ENCODE measurements at places on chromosomes 1 and 21.
A peak's percentile ranks its signal among the peaks of the same experiment; 100 is the strongest.

GRCh38 chr1:159790237-159790917, 9.6 kb downstream of the DUSP23 start:
- peak; percentile 47 for DNase-seq

DNA sequence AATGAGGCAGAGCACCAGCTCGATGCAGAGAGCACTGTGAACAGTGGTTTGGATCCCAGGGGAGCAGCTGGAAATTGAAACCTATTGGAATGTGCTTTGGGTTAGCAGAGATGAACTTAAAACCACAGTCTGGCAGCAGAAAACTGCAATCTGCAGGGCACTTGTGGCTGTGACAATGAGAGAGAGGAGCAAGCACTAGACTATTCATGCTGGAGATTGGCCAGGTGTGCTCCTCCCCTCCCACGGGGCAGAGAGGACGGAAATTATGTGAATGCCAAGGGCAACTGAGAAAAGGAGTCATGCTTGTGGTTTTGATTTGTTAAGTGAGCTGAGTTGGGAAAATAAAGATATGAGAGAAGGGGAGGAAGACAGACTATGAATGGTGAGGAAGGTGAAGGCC, 38.1 kb downstream of the HSD3B2 start:
- DNase-seq = no peak

DNA sequence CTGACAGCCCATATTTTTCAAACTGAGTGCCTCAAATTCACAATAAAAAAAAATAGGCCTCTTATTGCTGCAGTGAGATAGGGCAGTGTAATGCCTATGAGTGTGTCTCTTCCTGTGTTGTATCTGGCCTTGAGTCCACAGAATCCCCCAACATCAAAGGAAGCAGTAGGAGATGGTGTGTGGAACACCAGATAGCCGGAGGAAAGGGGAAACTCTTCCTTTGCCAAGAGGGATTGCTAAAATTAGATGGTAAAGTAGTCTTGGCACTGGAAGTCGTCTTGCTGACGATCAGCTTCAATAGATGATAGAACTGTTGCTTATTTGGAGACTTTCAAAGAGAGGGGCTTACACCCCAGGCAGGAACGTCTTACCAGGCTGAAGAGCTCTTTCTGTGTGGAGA, 51.8 kb downstream of the RUNX1 start:
- DNase-seq = no peak

- DNase-seq = no peak
Measured at GRCh38 chr1:7993593-7994479, 32.3 kb downstream of the ERRFI1 start.

- peak; percentile 52 for DNase-seq
Measured at GRCh38 chr1:21614419-21615115, 54.6 kb downstream of the RAP1GAP start.

DNA sequence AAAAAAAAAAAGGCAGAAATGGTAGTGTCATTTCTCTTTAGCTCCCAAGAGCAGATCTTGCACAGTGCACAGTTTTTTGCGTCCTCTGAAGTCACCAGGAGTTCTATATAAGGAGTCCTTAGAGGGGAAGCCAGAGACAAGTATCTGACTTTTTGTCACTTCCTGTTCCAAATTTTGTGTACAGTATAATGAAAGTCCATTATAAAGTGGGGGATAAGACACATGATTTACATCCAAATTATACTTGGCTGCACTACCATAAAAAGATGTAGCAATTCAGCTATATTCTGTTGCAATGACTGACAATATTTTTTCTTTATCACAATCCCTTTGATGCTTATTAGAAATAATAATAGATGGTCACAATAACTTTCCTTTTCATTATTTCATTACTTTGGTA, 1276.9 kb upstream of the ADGRL2 start:
- DNase-seq = no peak

- DNase-seq = no peak
Measured at GRCh38 chr1:152426731-152427130, 12.7 kb upstream of the CRNN start.

- DNase-seq = no peak
Measured at GRCh38 chr1:101221945-101222429, 14.8 kb upstream of the S1PR1 start.

DNA sequence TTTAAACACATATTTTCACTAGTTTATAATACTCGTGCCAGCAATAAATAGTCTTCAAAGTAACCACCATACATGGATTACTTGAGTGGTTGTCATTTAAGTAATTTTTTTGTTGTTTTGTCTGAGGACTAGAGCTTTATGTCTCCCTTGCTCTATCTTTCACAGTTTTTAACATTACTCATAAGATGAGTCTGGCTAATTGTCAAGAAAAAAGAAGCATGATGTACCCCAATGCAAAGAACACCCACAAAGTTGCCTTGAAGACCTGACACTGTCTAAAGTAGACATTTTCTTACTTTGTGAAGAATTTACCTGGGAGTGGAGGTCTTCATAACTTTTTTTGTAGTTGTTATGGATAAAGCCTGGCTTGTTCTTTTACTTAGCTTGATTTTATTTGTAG, 210.4 kb upstream of the BRINP3 start:
- no peak for DNase-seq

- DNase-seq = no peak
Measured at GRCh38 chr1:23291706-23292105, 52.4 kb downstream of the HNRNPR start.

GRCh38 chr1:19169642-19170041, 40.4 kb downstream of the UBR4 start:
- DNase-seq = no peak

- no peak for DNase-seq
Measured at GRCh38 chr1:48841966-48842365, 65.3 kb upstream of the BEND5 start.

DNA sequence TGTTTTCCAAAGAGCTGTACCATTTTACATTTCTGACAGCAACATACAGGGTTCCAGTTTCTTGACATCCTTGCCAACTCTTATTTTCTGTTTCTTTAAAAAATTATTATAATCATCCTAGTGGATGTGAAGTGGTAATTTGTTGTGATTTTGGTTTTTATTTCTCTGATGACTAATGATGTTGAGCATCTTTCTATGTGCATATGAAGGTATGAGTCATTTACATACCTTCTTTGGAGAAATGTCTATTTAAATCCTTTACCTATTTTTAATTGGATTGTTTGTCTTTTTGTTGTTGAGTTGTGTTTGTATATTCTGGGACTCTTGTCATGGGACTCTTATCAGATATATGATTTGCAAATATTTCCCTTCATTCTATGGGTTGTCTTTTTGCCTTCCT, 20.8 kb upstream of the MPC2 start:
- DNase-seq = no peak

DNA sequence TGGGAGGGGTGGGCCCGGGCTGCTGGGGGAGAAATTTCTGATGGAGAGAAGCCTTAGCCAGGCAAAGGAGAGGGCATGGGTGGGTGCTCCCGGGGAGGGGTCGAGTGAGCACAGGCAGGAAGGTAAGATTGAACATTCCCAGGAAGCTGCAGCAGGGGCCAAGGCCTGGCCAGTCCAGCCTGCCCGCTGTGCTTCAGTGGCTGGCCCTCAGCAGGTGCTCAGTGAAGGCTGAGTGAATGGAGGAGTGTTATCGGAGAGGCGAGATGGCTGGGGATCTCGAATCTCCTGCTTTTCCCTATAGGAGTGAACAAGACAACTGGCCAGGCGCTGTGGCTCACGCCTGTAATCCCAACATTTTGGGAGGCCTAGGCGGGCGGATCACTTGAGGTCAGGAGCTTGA, 20.9 kb downstream of the SPSB1 start:
- DNase-seq = no peak

- peak; percentile 93 for DNase-seq
Measured at GRCh38 chr1:202007805-202008489, 2.4 kb upstream of the ELF3 start.

DNA sequence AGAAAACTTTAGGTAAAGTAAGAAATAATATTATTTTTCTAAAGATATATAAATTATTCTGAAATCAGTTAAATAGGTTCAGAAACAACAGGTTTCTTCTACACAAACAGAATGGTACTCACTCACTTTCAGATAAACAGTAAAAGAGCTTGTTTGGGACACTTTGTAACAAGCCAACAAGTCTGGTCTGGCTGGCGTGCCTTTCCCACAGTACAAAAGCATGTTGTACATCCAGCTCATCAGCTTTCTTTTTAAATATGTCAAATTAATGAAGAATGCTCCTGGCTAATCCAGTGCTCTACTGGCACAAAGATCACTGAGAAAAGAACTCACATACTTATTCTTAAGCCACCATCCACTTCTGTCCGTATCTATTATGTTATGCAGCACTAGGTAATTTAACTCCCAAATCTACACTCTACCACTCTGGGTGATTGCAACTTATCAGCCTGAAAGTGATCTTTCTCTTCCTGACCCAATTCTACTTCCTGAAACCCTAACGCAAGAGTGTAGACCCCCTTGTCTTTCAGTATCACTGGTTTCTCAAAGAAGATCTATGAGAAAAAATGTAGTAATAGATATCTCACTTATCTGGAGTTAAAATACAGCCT, 32.6 kb downstream of the TRIT1 start:
- DNase-seq = no peak

GRCh38 chr1:230861970-230862595, 6.2 kb downstream of the C1orf198 start:
- no peak for DNase-seq

GRCh38 chr1:200753650-200754198, 15.0 kb downstream of the CAMSAP2 start:
- no peak for DNase-seq

GRCh38 chr21:33080376-33080775, 10.4 kb downstream of the OLIG1 start:
- DNase-seq = no peak

DNA sequence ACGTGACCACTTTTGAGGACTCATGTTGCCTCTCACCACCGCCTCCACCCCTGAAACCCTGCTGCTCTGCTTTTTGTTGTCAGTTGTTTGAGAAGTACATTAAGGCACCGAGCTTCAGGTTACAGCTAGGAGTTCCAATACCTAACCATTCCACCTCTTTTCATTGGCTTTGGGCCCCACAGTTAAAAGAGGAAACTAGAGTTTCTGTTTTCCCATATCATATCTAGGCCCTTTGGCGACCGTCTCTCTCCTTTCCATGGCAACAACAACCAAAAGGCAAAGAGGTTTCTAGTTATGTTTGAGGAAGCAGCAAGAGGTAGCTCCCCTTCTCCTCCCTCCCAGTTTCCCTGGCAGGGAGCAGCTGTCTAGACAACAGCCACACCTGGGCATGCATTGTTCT, 5.9 kb downstream of the ANKRD35 start:
- DNase-seq = no peak

GRCh38 chr1:82268826-82269225, 468.1 kb downstream of the ADGRL2 start:
- no peak for DNase-seq

GRCh38 chr1:228870041-228870713, 134.9 kb downstream of the RHOU start:
- no peak for DNase-seq

DNA sequence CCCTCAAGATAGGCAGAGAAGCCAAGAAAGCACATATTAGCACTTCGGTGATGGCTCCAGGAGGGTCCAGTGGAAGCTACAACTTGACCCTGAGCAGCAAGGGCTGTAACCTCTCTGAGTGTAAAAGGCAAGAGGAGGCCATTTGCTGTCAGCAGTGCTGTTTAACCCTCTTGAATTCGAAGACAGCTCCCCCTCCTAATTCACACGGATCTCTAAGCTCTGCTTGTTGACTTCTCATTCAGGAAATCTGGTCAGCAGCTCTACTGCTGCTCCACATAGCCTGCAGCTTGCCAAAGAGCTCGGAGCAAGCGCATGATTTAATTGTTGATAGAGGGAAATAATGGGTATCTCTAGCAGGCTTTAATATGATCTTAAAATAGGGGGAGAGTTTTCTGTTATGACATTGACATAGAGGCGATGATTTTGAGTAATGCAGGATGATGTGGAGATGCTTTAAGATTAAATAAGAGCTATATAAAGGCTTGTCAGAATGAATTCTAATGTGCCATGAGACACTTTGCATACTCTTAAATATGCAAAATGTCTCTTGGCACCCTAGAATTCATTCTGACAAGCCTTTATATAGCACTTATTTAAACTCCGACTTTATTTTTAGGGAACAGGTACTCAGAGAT, 79.4 kb upstream of the USH2A start:
- no peak for DNase-seq

All from hepatocyte (in vitro differentiated cells).